ENCODE measurements at places on chromosomes 11 and 22.

DNA sequence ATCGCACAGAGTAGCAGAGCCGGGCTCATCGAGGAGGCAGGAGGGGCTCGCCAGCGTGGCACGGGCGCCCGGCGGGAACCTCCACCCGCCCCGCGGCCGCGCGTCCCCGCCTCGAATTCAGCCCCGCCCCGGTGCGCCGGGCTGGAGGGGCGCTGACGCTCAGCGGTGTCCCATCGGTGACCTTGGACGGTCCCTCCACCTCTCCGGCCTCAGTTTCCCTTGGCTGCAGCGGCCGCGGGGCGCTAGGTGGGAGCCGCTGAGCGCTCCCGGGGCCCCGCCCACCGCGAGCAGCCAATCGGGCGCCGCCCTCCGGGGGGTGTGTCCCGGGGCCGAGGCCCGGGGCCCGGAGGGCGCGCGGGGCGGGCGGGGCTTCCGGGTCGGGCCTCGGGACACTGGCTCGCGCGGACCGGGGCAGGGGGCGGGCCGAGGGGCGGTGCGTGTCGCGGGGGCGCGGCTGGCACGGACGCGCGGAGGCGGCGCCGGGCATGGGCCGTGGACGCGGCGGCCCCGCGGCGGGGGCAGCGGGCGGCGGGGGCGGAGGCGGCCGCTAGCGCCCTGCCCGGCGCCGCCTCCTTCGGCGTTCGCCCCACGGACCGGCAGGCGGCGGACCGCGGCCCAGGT lies at the start of gene PPARA:
PPARA (plus strand) TSS at position 493 of the 621 bp plus-strand sequence. CDS start 47,858 bp downstream, outside the sequence.
- DNase-seq, result peak; percentile 90

DNA sequence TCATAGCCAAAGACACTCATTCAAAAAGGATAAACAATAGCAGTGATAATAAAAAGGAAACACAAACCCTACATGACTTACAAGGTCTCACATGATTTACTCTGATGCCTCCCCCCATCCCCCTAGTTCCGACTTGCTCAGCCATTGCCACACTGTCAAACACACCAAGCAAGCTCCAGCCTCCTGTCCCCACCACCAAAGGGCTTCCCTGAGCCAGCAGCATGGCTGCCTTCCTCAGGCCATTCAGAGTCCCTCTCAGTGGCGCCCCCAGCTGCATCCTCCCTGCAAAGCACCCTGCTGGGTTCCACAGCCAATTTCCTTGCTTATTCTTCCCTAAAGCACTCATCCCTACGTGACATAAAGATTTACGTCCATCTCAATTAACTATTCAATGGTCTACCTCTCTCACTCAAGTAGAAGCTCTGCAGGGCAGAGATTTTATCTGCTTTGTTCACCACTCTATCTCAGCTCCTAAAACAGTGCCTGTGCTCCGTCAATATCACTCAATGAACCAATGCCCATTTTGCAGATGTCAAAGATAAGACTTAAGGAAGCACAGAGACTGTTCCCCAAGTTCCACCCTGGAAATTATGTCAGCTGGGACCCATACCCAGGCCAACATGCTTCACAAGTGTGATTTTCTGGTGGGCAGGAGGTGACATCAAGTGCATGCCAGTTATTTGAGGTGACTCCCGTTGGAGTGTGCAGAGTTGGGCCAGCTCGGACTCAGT lies 106.9 kb downstream of the SYN3 start:
- no peak for DNase-seq

DNA sequence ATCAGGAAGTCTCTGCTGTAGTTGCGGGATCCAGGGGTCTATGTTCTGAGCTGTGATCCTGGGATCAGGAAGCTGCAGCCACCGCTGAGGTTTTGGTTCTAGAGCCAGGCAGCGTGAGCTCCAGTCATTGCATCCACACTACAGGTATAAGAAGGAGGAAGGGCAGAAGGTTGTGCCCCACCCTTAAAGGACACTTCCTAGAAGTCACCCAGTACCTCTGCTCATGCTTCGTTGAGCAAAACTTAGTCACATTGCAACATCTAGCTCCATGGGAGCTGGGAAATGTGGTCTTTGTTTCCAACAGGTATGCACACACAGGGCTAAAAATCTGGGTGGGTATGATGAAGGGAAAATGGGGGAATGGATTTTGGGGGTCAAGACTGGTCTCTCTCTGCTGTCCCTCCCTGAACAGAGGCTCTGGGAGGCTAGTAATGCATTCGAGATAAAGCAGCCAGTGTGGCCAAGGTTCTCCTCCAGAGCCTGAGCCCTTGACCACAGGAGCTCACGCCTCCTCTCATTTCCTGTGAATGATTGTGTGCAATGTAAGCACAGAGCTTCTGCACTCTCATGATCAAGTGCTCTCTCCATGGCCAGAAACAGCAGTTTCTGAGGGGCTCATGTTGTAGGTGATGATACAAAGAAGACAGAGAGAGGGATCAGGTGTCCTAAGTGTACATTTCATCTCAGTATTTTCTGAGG lies 86.8 kb upstream of the OR4B1 start:
- DNase-seq, result no peak

DNA sequence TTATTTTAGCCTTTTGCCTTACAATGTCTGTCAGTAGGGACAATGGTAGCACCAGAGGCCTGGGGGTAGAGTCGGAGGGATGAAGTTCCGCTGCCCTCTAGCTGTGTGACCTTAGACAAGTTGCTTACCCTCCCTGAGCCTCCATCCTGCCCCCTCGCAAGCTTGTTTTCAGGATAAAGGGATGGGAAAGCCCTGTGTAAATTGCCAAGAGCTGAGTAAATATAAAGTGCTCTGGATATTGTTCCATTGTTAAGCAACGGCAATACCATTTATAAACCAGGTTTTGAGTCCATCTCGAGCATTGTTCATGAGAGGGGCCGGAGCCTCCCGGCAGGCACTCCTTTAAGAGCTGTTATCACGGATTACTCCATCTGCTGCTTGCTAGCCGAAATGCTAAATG lies 72.9 kb downstream of the ZBTB16 start:
- no peak for DNase-seq

GRCh38 chr22:18013947-18014346 lies 10.4 kb downstream of the MICAL3 start:
- DNase-seq, result no peak

GRCh38 chr11:86185381-86185750 lies 59.2 kb upstream of the EED start:
- no peak for DNase-seq

DNA sequence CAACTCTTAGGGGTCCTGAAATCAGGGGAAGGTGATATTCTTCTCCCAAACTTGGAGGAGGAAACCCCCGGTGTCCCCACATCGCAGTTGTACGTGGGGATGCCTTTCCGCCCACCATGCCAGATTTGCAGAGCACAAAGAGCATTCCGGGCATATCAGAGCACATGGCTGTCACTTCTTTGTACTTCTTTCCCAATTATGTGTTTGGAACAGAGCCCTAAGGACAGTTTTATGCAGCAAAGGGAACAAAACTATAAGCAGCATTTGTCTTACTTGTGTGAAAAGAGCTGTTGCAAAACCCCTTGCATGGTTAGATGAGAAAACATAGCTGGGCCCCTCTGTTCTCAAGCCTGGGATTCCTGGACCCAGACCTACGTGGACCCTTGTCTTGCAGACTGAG lies 41.2 kb downstream of the NTM start:
- no peak for DNase-seq

DNA sequence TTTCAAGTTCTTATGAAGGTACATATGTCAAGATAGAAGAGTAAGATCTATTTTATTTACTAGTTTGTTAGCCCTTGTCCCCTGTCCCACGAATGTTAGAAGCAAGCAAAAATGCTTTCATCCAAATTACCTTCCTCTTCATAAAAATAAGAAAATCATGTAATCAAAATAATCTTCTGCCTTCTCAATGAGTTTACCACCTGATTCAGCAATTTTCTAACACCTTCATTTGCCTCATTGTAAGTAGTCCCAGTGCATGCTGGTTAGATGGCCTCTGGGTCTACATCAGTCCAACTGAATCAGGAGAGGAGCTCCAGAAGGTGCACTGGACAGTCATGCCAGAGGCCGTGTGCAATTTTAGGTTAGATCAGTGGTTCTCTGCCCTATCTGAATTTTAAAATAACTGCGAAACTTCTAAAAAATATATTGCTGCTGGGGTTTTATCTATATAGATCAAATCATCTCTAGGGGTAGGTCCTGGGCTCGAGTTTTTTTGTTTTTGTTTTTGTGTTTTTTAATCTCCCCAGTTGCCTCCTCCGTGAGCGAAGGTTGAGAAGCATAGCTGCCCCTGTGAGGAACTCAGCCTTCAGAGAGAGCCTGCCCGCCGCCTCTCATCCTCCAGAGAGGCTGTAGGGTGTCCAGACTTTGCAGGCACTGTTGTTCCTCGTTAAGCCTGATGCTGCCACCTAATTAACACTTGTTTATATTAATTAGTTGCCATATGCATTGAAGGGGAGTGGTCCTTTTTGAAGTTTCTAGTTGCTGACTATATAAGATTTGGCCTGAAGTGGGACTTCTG lies 32.2 kb downstream of the C22orf31 start:
- no peak for DNase-seq

- DNase-seq, result no peak
Observed at GRCh38 chr11:27414644-27415043, 51.6 kb upstream of the CCDC34 start.

DNA sequence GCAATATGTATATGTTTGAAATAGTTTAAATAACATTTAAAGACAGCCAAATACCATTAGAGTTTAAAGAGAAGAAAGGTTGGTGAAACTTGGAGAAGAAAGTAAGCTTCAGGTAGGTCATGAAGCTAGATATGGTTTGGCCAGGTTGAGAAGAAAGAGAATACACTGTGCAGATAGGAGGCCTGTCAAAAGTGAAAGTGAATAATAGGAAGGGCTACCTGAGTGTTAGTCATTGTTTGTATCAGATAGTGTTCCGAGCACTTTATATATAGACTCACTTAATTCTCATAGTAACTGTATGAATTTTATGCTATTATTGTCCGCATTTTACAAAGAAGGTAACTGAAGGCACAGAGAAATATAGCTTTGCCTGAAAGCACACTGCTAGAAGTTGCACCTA lies 56.9 kb downstream of the USP47 start:
- DNase-seq, result no peak

DNA sequence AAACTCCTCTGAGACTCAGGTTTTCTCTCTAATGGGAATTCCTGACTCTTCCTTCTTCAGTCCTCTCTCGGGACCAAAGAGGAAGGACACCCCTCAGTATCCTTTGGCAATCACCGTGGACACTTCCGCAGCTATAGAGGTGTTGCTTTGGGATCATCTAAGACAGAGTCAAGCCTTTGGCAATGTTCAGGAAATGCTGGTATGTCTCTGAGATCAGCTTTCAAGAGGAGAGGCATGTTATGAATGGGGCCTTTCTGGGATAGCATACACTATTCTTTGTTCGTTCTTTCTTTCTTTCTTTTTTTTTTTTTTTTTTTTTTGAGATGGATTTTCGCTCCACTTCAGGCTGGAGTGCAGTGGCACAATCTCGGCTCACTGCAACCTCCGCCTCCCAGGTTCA lies 14.2 kb upstream of the OLFML1 start:
- DNase-seq, result no peak

DNA sequence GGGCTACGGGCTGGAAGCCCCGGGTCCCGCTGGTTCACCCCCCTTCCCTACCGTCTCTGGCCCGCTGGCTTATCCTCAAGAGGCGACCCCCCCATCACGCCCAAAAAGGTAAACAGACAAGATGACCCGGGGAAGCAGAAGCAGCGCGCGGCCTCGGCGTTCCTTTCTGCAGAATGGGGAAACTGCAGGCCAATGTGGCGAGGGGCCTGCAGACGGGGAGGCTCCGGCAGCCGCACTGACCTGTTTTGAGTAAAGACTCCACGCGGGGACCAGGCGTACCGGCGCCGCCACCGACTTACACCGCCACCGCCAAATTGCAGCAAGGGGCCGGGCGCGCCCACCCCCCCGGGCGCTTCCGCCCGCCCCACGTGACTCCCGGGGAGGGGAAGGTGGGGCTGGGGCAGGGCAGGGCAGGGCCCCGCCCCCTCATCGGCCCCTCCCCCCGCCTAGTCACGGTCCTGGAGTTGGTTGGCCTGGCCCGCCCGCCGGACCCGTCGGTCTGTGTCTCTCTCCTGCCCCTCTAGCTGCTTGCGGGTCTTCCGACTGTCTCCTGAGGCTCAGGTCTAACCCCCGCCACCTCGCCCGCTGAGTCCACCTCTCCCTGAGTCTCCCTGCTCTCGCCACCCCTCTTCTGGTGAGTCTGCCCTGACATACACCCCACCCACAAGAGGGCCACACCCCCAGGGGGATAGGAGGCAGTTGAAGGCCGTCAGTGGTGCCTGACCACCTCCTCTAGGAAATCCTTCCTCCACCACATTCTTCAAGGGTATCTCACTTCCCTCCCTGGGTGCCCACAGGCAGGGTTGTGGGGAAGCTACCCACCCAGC lies at the start of gene ARAP1:
ARAP1 (minus strand) TSS at position 321 of the 827 bp plus-strand sequence. CDS start 25,280 bp downstream, outside the sequence.
- DNase-seq, result peak; percentile 82

DNA sequence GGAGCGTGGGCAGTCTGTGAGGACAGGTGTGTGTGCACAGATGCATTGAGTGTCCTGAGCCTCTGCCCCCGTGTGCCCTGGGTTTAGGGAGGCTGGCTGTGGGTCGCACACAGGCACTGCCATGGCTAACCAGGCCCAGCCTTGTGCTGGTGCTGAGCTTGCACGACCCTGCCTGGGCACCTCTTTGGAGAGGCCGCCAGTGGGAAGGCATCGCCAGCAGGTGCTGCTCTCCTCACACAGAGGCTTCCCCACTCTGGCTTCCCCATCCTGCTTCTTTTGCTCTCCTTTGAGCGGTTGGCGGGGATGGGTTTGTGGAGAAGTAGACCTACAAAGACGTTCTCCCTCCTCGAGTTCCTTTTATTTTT lies 4.1 kb downstream of the WNT7B start:
- DNase-seq, result no peak

DNA sequence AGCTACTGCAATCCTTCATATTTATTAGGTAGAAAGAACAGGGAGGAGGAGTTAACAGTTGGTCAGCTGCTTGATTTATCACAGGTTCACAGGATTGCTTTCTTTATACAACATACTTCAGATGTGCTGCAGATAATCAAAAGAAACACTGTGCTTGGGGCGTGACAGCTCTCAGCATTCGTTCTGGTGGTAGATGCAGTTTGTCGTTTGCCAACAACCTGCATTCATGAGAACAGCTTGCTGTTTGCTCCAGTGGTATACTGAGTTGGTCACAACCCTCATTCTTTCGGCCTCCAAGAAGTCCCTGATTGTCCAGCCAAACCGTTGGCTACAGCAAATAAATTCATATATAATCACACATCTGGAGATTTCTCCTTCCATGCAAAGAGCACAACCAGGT lies 120.5 kb downstream of the ZNF280B start:
- DNase-seq, result no peak

DNA sequence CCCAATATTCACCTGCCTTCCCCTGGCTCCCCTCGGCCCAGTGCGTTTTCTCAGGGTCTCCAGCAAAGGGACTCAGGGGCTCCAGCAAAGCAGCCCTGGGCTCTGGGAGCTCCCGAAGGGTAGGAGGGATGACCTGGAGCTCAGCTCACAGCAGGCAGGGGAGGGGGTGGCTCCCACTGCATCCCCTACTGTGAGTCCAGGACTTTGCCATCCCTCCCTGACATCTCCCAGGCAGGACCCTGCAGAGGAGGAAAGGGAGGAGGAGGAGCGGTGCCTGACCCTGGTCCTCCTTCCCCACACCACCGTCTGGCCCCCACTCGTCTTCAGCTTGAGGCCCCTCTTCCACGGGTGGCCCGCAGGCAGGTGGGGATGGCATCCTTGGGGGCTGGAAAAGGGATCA lies 5.0 kb downstream of the CABP7 start:
- DNase-seq, result no peak

- DNase-seq, result no peak
Observed at GRCh38 chr11:29628609-29629008, 388.2 kb downstream of the KCNA4 start.

All from putamen (tissue), 1 donor.